ENCODE measurements at places on chromosomes 3 and 15.
A peak's percentile ranks its signal among the peaks of the same experiment; 100 is the strongest.

- DNase-seq = no peak
Observed at GRCh38 chr15:31263751-31264558, 62.7 kb upstream of the KLF13 start.

- peak; percentile 18 for DNase-seq
Observed at GRCh38 chr3:123448536-123449101, at the start of gene ADCY5. ADCY5 (minus strand) TSS chr3:123449090; CDS start chr3:123448545, 545 bp downstream.

DNA sequence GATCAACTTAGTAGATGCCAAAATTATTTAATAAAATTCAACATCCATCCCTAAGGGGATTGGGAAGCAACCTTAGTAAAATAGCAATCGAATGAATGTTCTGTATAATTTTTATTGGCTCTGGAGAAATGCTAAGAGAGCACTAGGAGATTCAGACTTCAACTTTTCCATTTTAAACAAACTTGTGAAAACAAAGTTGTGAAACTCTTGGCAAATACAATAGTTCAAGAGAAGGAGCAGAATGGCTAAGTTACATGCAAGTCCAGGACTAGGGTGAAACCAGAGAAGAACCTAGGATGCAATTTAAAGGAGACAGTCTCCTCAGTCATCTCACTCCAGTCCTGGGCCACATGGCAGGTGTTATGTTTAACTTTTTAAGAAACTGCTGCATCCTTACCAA, 16.7 kb upstream of the ZNF280D start:
- no peak for DNase-seq

DNA sequence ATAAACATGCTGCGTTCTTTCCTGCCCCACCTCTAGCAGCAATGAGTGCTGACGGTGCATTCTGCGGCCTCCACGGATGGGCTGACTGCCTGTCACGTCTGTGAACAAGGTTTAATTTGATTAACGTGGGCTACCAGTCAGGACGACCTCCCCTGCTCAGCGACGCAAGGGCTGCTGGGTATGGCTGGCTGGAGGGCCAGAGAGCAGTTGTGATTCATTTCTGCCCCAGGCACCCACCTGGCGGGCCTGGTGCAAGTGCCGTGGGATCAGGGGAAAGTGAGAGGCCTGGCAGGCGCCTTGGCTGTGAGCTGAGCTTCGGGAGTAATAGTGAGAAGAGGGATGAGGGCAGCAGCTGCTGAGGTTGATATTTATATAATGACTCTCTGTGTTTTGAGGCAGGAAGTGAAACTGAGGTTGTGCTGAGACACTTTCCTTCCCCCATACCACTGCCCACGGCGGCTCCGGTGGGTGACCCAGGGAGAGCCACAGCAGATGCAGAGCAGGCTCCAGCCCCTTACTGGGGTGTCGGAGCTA, 190.4 kb upstream of the BCL6 start:
- no peak for DNase-seq

GRCh38 chr3:120147072-120147871, 53.0 kb upstream of the GSK3B start:
- no peak for DNase-seq

GRCh38 chr3:148319960-148320359, 377.7 kb upstream of the AGTR1 start:
- no peak for DNase-seq

GRCh38 chr15:85727068-85727467, 67.7 kb downstream of the KLHL25 start:
- no peak for DNase-seq
